Lung (tissue), 17 donors: ENCODE measurements at places on chromosomes 11 and 22. TPM values are rescaled to one million over a fixed set of nuclear protein-coding genes. Genes with fewer than 3 reads are reported as not detected.

The MPPED2 gene
- 5.6 TPM for total RNA-seq

The CCDC85B gene
- 55.4 TPM for total RNA-seq

The FIBIN gene
- 11.7 TPM for total RNA-seq

The CADM1 gene
- 243 TPM for total RNA-seq

The FAT3 gene
- total RNA-seq: 6.0 TPM

The LRP4 gene
- 3.3 TPM for total RNA-seq

The MYRF gene
- 27.1 TPM for total RNA-seq

The CRYBB3 gene
- total RNA-seq: not detected

The MS4A8 gene
- total RNA-seq: 45.9 TPM

DNA sequence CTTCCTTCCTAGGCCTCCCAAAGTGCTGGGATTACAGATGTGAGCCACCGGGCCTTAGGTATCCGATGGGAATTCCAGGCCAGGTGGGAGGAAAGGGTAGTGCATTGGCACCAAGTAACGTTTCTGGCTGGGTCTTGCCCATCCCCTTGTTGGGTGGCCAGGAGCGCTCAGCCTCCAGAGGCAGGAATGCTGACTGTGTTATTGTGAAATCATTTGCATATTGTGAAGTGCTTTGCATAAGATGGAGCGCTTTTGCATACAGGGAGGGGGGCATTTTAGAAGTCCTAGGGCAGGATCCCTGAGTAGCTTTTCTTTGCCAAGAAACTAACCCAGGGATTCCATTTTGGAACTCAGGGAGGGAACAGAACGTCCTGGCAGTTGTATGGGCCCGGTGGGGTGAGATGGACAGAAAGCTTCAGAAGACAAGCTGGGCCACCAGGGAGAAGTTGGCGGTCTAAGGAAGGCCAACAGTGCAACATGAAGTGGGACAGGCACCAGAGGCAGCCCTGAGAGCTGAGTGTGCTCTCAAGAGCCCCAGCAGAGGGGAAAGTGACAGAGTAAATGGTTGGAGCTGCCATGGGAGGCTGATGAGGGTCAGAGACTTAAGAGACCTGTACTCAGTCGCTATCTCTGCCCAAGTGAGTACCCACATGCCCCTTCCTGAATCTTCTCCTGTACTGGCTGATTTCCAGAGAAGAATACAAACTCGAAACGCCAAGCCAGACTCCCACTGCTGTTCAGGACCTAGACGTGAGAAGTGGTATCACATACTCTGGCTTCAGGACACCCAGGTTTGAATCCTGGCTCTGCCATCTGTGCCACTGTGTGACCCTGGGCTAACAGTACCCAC is 1.3 kb upstream of the SLC39A13 start:
- peak overlapping the region; percentile 43 for H3K4me3 ChIP-seq
- no peak for DNase-seq
- peaks cover 18% of the 10 kb centered on the region for H3K4me1 ChIP-seq
- peak overlapping the region; percentile 96 for H3K27ac ChIP-seq
- H3K36me3 ChIP-seq: peaks cover 8% of the 10 kb centered on the region

DNA sequence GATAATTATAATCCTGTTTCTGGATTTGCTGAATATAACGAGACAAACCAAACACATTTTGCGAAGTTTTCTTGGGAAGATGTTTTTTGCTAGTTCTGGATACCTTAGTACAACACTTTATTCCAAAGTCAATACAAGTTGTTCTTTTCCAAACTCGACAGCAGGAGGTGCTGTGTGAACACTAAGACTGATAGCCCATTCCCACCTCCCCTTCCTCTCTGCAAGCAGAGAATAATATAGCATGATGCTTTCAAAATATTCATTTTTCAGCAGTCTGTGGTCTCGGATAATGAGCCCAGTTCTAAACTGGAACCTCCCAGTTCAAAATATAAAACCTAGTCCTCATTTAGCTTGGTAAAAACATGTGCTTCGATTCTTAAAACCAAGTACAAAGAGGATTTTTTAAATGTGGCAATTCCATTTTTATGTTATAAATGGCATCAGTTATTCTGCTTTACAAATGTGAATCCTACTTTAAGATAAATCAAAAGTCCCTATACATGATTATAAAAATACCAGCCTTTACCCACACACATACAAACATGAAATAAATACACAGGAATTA is 129.1 kb downstream of the DCDC1 start:
- no peaks in the 10 kb centered on the region for H3K36me3 ChIP-seq
- H3K27ac ChIP-seq: no peak overlapping the region
- H3K4me1 ChIP-seq: no peaks in the 10 kb centered on the region
- no peak overlapping the region for H3K4me3 ChIP-seq
- peak; percentile 48 for DNase-seq
- H3K27me3 ChIP-seq: no peaks in the 10 kb centered on the region

DNA sequence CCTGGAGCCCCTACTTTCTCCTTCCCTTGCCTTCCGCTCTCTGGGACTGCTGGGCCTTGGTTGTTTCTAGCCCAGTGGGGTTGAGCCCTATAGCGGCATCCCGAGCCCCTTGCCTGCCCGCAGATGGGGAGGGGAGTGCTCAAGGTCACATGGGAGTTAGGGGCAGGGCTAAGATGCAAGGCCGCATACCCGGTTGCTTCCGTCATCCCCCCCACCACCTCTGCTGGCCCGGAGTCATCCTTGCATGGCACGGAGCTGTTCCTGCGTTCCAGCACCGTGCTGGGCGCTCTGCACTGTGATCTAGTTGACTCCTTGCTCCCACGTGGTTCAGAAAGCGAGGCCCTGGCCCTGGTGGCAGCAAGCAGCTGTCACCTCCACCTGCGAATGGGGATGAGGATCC is 18.0 kb downstream of the FLRT1 start:
- no peak overlapping the region for H3K27ac ChIP-seq
- DNase-seq: no peak
- H3K36me3 ChIP-seq: no peaks in the 10 kb centered on the region
- H3K4me1 ChIP-seq: no peaks in the 10 kb centered on the region
- no peaks in the 10 kb centered on the region for H3K27me3 ChIP-seq
- no peak overlapping the region for H3K4me3 ChIP-seq

- peak; percentile 11 for DNase-seq
- no peak overlapping the region for H3K4me3 ChIP-seq
- H3K36me3 ChIP-seq: peaks cover 8% of the 10 kb centered on the region
Measured at GRCh38 chr11:1303126-1303821, 6.2 kb downstream of the TOLLIP start.

- no peak overlapping the region for H3K4me3 ChIP-seq
- DNase-seq: no peak
- peaks cover 1% of the 10 kb centered on the region for H3K4me1 ChIP-seq
Measured at GRCh38 chr11:16933291-16933690, 80.9 kb downstream of the PLEKHA7 start.

DNA sequence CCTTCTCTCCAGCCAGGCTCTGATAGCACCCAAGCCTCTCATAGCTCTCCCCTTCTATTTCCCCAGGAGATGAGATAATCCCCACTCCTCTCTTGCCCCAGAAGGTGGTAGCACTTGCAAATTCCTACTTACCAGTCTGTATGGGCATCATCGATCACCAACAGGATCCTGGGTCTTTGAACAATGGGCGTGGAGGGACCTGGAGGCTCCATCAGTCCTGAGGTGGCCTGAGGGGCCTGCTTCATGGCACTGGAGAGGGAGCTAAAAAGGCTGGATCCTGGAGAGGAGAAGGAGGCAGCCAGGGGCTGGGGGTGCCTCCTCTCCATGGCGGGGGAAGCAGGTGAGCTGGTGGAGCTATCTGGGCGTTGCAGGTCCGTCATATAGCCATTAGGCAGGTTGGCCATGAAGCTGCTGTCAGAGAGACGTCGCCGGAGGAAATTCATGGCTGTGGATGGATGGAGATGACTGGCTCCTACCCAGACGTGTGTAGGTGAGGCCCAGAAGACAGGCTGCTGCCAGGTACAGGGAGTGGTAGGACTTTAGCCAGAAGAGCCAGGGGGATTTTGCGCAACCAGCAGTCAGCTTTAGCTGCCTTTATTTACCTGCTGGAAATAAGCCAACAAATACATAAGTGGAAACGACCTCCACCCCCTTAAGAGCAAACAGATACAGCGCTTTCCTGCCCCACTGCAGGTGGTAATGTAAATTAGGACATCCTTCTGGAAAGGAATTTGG is 51.8 kb downstream of the SYN3 start:
- no peak for DNase-seq
- no peaks in the 10 kb centered on the region for H3K27me3 ChIP-seq
- no peak overlapping the region for H3K27ac ChIP-seq
- no peaks in the 10 kb centered on the region for H3K36me3 ChIP-seq

DNA sequence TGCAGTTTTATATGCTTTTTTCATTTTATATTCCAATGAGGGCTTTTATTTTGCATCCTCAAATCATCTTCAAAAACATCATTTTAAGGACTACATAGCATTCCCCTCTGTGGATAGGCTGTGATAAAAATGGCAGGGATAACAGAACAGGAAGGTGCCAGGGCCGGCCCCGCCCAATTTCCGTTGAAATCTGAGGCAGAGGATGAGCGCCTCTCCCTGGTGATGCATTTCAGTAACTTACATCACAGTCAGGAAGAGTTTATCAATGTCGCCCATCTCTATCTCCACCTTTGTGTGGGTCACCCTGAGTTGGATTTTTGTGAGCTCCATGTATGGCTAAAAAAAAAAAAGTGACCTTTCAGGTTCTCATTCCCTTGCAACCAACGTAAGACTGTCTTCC is 201.6 kb downstream of the DSCAML1 start:
- no peaks in the 10 kb centered on the region for H3K27me3 ChIP-seq
- no peak for DNase-seq
- H3K27ac ChIP-seq: no peak overlapping the region
- H3K4me3 ChIP-seq: no peak overlapping the region

- no peaks in the 10 kb centered on the region for H3K36me3 ChIP-seq
- no peak for DNase-seq
- H3K27ac ChIP-seq: no peak overlapping the region
- no peaks in the 10 kb centered on the region for H3K27me3 ChIP-seq
- H3K4me3 ChIP-seq: no peak overlapping the region
- H3K4me1 ChIP-seq: no peaks in the 10 kb centered on the region
Measured at GRCh38 chr11:10648871-10649270, 44.7 kb downstream of the IRAG1 start.

DNA sequence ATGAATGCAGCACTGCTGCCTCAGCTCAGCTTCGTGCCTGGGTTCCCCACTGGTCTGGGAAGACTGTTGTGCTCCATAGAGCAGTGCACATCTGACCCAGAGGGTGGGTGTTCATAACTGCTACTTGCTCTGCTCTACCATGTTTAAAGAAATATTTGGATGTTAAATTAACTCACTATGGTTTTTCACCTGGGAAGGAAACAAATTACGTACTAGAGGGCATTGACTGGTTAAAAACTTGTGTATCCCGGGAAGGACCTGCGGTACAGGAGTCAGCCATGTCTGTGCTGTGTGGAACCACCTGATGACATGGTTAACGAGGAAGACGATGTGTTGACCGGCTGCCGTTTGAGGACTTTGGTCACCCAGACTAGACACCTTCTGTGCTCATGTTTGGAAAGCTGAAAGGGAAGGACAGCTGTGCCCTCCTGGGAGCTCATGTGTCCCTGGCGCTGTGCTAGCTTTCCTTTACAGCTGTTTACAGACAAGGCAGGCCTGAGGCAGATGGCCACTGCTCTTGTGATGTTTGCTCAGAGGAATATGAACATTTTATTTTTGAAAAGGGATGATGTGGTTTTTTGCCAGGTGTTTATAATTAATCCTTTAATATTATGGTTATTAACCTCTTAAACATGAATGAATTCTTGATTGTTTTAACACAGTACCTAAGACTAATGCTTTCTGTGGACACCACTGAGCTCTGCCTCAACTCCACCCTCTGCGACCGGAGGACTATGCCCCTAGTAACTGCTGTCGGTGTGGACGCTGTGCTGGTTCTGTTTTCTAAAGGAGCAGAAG is 14.3 kb upstream of the AIFM3 start:
- no peaks in the 10 kb centered on the region for H3K4me1 ChIP-seq
- peaks cover 17% of the 10 kb centered on the region for H3K36me3 ChIP-seq
- H3K4me3 ChIP-seq: no peak overlapping the region
- DNase-seq: no peak

DNA sequence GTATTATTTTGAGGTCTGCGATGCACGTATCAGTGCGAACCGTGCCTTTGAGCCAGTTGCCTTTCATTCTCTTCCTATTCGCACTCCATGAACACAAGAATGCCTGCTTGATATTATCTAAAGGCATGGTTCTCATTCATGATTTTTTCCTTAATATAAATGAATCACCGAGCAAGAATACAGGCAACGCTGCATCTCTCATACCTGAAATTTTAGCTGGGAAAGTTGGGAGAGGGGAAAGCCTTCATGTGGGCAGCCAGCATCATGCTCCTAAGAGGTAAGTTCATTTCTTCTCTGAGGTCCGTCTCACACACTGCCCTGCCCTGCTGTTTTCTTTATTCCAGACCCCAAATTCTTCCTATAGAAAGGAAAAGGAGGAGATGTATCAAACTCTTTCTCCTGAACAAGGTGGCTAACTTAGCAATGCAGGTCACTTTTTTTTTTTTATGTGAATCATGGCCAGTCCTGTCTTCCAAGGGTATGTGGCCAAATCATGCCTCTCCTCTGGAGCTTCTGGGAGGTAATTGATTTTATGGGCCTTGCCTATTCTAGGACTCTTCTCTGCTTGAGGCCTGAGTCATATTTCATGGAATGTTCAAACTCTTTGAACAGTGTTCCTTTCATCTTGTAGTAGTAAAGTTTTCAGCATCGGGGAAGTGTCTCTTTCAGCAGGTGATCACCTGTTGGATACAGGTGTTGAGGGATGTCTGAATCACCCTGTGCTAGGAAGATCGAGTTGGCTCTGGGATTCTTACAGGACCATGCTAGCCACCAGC is 3.2 kb downstream of the GLB1L2 start:
- H3K27ac ChIP-seq: no peak overlapping the region
- no peak overlapping the region for H3K4me3 ChIP-seq
- H3K36me3 ChIP-seq: no peaks in the 10 kb centered on the region
- H3K27me3 ChIP-seq: peaks cover 32% of the 10 kb centered on the region

GRCh38 chr11:115591380-115591779 is 87.2 kb upstream of the CADM1 start:
- H3K27ac ChIP-seq: no peak overlapping the region
- no peaks in the 10 kb centered on the region for H3K27me3 ChIP-seq
- H3K36me3 ChIP-seq: no peaks in the 10 kb centered on the region
- no peak for DNase-seq
- no peak overlapping the region for H3K4me3 ChIP-seq

DNA sequence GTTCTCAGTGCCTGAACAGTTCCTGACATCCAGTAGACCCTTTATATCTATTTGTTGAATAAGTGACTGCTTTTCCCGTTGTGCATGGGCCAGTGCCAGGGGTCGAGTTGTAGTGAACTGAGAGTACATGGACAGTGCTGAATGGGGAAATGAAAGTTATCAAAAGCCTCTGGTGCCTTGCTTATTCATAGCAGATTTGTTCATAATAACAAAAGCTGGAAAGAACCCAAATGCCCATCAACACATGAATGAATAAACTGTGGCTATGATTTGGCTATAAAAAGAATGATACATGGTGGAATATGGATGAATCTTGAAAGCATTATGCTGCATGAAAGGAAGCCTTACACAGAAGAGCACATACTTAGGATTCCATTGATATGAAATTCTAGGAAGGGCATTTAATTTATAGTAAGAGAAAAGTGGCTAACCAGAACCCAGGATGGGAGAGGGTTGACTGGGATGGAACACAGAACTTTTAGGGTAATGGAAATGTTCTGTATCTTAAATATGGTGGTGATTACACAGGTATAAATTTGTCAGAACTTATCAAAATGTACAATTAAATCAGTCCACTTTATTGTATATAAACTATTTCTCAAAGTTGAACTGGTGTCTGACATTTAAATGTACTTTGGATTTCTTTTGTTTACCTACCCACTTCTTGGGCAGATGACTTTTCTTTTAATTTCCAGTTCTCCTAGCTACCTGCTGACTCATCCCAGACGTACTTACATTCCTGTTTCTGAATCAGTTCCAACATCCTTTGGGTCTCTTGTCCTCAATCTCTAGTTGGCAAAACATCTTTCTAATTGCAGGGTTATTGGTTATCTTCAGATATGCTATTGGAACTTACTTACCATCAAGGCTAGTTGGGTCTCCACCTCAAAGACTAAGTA is 42.8 kb downstream of the PACS1 start:
- H3K27me3 ChIP-seq: no peaks in the 10 kb centered on the region
- H3K27ac ChIP-seq: peak overlapping the region; percentile 65
- peaks cover 22% of the 10 kb centered on the region for H3K4me1 ChIP-seq
